ENCODE measurements at places on chromosomes 5 and 9.
A peak's percentile ranks its signal among the peaks of the same experiment; 100 is the strongest.

DNA sequence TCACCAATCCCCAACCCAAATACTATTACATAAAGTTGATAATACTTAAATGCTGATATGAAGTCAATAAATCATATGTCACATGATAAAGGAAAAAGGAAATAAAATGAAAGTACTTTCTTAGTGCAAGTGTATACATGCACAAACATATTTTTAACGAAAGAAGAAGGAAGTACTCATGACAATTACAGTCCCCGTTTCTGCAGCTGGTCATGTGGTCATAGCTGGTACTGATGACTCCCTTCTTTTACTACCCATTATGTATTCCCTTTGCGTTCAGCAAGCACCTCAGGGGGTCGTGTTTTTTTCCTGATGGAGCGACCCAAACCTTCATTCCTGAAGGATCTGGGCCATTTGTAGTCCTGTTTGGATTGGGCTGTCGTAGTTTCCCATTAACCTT lies 27.3 kb downstream of the CENPP start:
- no peak for DNase-seq

DNA sequence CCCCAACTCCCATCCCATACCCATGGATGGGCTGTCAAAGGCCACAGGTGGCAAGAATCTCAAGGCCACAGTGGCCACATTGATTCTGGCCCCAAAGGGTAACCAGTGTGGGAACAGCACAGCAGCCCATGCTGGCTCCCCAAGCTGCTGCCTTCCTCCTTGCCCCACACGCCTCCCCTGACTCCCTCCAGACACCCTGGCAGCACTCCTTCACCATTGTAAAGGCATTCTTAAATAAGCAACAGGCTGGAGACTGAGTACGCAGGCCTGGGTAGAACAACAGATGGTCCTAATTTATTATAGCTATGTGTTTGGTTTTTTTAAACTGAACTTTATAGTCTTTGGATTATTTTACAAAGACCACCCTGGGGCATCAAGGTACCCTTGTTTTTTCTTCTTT lies 158.8 kb downstream of the TSSK1B start:
- DNase-seq, result no peak

- DNase-seq, result no peak
These were observed 75.6 kb upstream of the SNCAIP start for GRCh38 chr5:122236270-122237040.

- DNase-seq, result no peak
These were observed 282.9 kb downstream of the ARHGAP26 start for GRCh38 chr5:143052967-143053682.

GRCh38 chr9:35516479-35516878 lies 26.6 kb downstream of the RUSC2 start:
- DNase-seq, result no peak

- DNase-seq, result no peak
These were observed 76.9 kb upstream of the IL17B start for GRCh38 chr5:149455889-149456409.

- DNase-seq, result peak; percentile 51
These were observed 55.8 kb downstream of the SLC22A5 start for GRCh38 chr5:132425009-132425937.

- no peak for DNase-seq
These were observed 97.2 kb downstream of the SH3TC2 start for GRCh38 chr5:148965511-148966265.

GRCh38 chr9:131657456-131657855 lies 82.4 kb downstream of the RAPGEF1 start:
- DNase-seq, result no peak

All from T-helper 9 cell (primary cell).